ENCODE measurements at places on chromosomes 2 and 18. TPM values are rescaled to one million over a fixed set of nuclear protein-coding genes. Genes with fewer than 3 reads are reported as not detected.

SPAG16 gene
- 26.3 TPM for total RNA-seq

ZSWIM2 gene
- total RNA-seq = not detected

AKAIN1 gene
- not detected for total RNA-seq

OR6B2 gene
- total RNA-seq = not detected

ESPNL gene
- 0.35 TPM for total RNA-seq

ASXL3 gene
- 7.3 TPM for total RNA-seq

FAM117B gene
- 5.6 TPM for total RNA-seq

ALKAL2 gene
- total RNA-seq = 11.3 TPM

AP1S3 gene
- total RNA-seq = 0.95 TPM
